ENCODE measurements at places on chromosomes 3 and 15.

GRCh38 chr3:179100652-179101051 lies 29.0 kb upstream of the ZMAT3 start:
- no peak for DNase-seq

DNA sequence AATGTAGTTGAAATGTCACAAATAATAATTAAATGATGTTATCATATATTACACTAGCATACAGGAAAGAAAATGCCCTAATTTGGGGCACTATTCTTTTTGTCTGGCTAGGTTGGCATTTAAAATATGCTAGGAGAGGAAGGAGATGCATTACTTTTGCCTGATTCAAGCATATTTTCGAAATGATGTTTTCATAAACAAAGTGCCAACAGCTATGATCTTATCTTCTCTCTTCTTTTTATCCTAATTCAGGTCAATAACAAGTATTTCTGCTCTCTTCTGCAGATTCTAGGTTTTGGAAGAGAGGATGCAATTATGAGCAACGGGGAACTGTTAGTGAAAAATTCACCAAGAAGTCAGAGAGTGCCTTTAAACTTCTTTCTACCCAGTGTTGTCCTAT lies 55.8 kb upstream of the NR2F2 start:
- DNase-seq = no peak

DNA sequence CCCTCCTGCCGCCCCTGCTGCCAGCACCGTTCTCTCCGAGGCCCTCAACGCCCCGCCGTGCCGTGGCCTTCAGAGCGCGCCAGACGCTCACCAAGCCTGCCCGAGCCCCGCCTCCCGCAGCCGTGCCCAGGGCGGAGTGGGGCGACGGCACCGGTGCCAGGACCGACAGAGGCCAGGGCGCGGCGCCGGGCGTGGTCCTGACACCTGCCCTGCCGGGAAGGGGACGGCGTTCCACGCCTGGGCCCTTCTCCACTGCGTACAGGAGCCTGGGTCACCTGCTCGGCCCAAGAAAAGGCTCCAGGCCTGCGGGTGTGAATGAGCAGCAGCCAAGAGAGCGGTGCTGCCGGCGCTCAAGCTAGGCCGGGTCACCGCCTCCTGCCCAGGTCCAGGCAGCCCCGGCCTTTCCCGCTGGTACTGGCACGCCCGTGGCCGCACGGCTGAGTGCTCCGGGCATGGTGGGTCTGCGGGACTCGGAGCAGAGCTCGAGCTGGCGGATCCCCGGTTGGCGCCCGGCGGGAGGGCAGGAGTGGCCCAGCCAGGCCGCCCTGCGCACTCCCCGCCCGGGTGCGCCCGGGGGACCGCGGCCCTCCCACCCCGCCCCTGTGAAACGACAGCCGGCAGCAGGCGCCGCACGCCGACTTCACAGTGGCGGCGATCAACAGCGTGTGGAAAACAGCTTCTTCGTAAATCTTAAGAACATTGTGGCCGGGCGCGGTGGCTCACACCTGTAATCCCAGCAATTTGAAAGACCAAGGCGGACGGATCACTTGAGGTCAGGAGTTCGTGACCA lies 4.2 kb downstream of the OCA2 start:
- DNase-seq = peak; percentile 84

GRCh38 chr3:137792626-137793271 lies 28.6 kb downstream of the SOX14 start:
- peak; percentile 3 for DNase-seq

DNA sequence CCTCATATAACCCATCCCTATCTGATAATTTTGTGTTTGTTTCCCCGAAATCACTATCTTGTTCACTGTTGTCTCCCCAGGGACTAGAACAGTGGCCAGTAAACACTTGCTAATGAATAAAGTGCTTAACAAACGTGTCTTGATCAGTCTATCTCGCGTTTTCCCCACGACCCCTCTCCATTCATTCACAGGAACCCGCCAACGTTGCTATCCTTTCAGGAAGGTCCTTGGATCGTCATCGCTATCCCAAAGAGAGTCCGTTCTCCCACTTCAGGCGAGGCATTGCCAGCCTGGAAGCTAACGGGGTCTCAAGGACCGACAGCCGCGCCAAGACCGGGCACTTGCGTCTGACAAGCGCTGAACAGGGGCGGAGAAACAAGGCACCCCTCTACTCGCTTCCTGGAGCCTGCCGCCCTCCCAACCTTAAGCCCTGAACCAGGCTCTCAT lies 344 bp downstream of the LINS1 start:
- no peak for DNase-seq

DNA sequence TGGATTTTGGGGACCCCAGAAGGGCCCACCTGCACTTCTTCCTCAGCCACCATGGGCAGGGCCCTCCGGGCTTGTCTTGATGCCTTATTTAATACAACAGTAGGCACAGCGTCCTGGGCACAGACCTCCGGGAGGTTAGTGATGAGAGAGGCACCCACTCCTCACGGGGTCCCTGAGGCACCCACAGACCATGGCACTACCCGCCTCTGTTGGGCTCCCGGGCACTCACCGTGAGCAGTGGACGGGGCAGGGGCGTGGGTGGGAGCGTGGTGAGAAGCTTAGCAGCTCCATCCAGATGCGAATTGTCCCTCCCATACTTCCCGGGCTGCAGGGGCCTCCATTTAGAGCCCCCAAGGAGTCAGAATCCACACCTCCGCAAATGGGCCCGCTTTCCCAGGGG lies 317 bp upstream of the MESP2 start:
- DNase-seq = no peak

- DNase-seq = no peak
These were observed 74.1 kb upstream of the MELTF start for GRCh38 chr3:197103766-197104165.

DNA sequence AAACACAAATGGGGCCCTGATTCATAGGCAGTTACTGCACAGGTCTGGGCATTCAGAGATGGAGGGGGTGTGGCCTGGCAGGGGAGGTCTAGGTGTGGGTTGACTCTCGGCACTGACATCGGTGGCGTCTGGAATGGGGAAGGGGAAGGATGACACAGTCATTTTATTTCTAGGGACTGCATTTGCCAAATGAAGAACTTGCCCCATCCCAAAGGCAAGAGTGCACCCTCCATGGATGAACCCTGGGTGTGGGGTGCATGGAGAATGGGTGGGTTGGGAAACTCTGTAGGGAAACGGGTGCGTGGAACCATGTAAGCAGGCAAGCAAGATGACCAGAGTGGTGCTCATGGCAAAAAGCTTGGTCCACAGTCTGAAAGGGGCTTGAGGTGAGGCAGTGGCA lies 24.5 kb downstream of the SLC6A20 start:
- DNase-seq = no peak

- peak; percentile 76 for DNase-seq
These were observed 30.7 kb downstream of the HCN4 start for GRCh38 chr15:73338058-73338457.

DNA sequence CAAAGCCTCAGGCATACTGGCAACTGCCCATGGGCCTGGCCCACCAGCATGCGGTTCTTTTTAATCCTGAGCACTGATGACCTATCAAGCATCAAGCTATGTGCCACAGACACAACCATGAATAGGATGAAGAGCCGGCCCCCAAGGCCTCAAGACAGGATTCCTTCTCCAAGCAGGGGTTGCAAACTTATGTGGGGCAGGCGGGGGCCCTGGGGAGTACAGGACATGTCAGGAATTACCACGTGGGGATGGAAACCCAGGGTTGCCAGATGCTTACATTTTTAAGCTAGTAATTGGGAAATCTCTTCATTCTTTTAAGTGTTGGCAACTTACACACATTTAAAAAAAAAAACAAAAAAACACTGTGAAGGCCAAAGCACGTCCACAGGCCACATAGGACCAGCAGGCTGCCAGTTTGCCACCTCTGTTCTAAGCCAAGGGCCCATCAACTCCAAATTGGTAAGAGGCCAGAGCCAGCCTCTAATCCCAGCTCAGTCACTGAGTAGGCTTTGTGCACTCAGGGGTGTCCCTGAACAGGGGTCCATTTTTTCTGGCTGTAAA lies 32.8 kb downstream of the BDH1 start:
- DNase-seq = no peak

DNA sequence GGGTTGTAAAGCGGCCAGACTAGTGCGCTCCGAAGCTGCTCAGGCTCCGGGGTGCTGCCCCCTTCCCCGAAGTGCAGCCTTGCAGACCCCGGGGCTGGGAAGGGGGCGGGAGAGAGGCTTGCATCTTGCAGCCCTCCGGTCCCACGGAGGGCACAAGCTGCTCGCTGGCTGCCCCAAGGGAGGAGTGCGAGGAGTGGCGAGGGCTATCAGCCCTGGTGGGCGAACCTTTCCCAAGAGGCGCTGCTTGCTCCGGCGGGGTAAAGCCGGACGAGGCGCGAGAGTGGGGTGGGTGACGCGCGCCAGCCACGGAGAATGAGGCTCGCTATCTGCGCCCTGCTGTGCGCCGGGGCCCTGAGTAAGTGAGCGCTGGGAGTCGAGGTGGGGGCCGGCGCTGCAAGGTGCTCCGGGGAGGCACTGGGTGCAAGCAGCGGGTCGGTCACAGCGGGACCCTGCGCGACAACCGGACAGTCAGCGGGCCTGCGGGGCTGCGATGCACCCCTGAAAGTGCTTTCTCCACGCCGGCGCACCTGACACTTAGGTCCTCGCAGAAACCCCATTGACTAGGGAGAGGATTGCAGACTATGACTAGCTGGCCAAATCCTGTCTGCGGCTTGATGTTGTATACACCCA lies 12.7 kb upstream of the TOPBP1 start:
- no peak for DNase-seq

DNA sequence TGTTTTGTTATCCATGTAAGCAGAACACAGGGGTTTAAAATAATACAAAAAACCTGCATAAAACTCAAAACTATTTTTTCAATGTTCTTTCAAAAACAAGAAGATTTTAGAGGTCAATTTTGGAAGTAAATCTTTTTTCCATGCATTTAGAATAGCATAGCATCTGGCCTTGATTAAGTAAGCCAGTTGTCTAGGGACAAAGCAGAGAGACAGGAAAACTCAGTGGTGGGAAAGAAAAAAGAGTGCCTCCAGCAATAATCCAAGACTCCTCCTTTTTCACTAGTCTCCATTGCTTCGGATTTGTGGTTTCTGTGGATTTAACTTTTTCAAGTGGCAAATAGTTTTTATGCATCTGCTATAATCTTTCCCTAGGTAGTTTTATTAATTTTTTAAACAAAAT lies 88.9 kb downstream of the SUCNR1 start:
- DNase-seq = no peak

- DNase-seq = no peak
These were observed 76.7 kb upstream of the PLXND1 start for GRCh38 chr3:129683201-129683600.

DNA sequence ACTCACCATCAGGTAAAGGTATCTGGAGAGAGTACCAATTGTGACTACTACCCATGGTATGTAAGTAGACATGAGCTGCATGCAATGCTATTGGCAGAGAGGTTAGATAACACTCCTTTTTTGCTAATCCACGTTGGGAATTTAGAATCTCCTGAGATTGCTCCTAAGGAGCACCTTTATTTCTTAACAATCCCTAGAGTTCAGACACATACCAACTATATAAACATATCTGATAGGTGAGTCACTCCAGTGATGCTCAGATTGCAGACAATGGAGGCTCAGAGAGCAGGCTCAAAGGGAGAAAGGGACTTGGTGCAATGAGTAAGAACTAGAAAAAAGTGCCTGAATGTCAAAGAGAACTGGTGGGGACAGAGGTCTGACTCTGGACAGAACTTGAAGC lies 47.0 kb upstream of the LRRFIP2 start:
- DNase-seq = no peak

GRCh38 chr15:46354443-46354842 lies 719.6 kb downstream of the SQOR start:
- DNase-seq = no peak

DNA sequence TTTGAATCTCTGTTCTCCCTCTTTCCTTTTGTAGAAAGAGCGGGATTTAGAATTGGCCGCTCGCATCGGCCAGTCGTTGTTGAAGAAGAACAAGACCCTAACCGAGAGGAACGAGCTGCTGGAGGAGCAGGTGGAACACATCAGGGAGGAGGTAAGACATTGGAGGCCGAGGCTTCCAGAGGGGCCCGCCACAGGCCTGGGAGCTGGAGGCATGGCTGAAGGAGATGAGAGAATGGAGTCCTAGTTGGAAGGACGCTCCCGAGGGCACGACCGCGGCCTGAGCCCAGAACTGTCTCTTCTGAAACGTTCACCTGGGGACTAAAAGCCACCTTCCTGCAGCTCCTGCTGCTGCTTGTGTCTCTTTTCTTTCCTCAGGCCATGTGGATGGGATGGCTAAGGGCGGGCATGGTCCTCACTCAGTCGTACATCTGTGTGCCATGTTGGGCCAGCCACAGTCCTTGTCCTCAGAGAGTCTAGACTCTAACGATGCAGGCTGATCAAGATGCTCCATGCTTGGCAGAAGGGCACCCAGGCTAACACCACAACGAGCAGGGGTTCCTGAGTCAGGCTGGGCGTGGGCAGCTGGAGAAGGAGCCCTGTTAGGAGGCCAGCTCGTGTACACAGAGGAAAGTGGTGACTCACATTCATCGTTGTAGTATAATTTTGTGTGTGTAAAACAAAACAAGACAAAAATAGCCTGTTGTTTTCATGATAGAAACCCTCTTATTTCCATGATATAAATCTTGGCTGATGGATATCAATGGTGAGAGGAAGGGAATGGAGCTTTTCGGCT lies 81.1 kb downstream of the CCK start:
- DNase-seq = no peak

- no peak for DNase-seq
These were observed 826 bp downstream of the DBR1 start for GRCh38 chr3:138173769-138174420.

- no peak for DNase-seq
These were observed 464.3 kb upstream of the AGTR1 start for GRCh38 chr3:148233403-148233802.

- DNase-seq = no peak
These were observed 283.0 kb downstream of the UACA start for GRCh38 chr15:70480196-70480856.

DNA sequence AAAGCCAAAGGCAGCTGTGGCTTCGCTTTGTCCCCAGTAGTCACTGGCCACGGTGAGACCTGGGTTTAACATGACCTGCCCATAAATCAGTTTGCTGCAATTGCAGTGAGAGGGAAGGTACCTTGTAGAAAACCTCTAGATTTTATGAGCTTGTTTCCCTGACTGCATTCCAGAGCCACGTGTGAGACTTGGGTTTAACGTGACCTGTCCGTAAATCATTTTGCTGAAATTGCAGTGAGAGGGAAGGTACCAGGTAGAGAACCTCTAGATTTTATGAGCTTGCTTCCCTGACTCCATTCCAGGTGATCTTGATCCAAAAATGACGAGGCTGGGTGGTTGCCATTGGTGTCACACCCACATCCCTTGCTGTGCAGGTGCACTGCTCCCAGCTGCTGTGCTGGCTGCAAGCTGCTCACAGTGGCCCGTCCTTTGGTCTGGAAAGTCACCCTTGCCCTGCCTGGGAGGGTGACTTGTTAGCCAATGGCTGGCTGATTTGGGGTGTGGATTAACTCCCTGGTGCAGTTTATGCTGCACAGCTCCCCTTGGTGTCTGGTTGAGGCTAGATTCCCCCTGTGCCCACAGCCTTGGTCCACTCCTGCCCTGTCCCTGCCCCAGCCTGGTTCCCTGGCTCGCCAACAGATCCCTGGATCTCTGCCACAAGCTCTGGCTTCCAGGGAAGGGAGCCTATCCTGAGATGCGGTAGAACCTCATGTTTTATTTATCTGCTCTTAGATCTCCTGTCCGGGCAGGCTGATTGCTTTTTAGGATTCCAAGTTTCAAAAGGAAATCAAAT lies 192.7 kb upstream of the CTDSPL start:
- DNase-seq = peak; percentile 2

Measured in NCI-H1417 (cell line).